ENCODE measurements at places on chromosomes 13 and 19.

GRCh38 chr13:113041896-113042295, 63.7 kb upstream of the F7 start:
- DNase-seq, result no peak

DNA sequence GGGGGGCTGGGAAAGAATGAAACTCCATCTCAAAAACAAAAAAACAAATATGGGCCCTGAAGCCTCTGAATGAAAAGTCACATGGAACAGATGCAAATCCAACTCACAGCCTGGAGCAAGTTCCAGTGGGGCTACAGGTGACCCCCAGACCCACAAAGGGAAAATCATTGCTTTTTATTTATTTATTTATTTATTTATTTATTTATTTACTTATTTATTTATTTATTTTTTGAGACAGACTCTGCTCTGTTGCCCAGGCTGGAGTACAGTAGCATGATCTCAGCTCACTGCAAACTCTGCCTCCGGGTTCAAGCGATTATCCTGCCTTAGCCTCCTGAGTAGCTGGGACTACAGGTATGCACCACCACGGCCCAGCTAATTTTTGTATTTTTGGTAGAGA, 13.3 kb upstream of the CCL25 start:
- DNase-seq, result no peak

GRCh38 chr13:42977219-42977659, 14.8 kb downstream of the EPSTI1 start:
- no peak for DNase-seq

DNA sequence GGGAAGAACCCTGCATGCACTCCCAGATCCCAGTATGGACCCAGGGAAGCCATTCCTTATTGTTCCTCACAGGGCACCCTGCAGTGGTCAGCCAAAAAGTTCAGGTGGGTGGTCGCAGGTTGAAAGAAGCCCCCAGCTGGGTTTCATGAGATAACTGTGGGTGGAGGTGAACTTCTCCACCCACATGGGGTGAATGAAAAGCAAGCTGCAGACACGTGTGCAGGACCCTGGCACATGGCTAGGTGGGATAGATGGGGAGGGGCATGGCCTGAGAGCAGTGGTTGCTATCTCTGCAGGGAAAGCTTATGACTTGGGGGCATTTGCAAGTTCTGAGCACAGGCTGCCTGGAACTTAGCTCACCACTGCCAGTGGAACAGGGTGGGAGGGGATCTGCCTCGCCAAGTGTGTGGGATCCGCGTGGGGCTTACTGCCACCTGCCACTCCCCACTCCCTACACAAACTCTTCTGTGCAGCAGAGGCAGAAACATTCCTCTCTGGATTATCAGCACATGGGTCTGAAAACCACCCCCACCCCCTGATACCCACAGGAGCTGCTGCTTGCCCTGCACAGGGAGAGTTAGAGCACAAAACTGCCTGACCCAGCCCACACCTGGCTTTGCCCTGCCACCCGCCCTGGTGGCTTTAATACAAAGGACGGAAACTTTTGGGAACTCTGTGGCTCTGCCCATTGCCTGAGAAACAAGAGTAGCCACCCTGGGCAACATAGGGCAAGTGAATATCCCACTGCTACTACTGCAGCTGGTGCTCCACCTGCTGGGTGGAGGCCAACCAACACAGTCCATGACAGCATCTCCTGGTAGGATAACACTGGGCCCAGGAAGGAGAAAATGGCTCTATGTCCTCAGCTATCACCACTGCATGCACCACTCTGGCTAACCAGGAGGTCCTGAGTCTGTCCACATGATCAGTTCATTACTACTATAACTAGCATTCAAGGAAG, 24.4 kb downstream of the PLA2G4C start:
- no peak for DNase-seq

DNA sequence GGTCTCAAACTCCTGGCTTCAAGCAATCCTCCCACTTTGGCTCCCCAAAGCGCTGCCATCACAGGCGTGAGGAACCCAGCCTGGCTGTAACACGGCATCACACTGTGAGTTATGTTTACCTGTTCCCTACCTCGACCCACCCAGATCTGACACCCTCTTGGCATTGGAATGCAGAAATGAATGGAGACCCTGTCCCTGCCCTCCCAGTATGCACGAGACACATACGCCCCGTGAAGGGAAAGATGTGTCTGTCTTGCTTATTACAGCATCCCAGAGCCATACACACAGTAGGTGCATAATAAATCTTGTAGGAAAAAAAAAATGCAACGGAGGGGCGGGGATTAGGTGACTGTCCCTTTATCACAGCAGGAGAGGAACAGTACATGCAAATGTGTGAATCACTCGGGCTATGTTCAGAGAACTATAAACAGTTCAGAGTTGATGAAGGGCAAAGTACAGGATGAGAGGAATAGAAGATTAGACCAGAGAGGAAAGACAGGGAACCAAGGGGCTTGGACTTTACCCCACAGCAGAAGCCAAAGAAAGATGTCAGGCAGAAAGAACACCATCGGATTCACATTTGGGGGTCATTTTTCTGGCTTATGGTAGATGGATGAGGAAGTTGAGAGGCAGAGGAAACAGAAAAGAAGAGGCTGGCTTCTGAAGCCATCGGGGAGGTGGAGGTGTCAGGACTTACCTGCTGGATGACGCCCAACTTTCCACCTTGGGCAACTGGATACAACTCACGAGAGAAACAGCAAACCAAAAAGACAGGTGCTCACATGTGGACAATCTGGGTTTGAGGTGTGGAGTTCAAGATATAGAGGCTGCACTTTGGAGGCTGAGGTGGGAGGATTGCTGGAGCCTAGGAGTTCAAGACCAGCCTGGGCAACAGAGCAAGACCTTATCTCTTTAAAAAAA, 94.3 kb downstream of the INSR start:
- DNase-seq, result no peak

DNA sequence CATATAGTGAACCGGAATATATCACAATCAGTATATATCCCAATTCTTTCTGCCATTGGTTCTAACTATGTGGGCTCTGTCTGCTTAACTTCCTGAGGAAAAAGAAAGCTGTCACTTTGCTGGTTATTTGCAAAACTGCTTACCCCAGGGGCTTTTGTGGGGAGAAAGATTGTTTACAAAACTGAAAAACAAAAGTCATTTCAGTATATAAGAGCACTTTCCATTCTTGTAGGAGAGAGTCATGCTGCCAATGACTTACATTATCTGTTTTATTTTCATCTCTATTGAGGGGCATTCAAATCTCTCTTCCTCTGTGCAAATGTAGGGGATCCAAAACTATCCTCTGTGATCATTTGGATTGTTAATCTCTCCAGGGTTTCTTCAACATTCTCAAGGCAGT, 3.2 kb upstream of the HS6ST3 start:
- no peak for DNase-seq

DNA sequence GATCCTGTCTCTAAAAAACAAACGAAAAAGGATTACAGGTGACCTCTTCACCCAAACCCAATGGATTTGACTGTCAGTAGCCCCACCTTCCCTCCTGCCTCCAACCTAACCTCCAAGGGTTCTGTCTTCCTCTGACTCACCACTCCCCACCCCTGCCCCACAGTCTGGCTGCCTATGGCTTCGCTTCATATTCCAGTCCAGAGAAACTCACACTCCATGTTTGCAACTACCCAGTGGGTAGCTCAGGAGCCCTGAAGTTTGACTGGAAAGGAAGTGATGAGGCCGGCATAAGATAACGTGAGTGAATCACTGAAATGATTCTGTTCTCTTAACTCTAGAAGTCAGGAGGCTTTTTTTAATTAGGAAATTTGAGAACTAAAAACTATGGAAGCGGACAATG, 303.9 kb downstream of the FOXO1 start:
- no peak for DNase-seq

Measured in bone marrow (tissue), 2 donors.